ENCODE measurements at places on chromosomes 12 and 14.
A peak's percentile ranks its signal among the peaks of the same experiment; 100 is the strongest.

- DNase-seq, result no peak
These were observed 418.6 kb downstream of the PDZRN4 start for GRCh38 chr12:41606468-41607445.

DNA sequence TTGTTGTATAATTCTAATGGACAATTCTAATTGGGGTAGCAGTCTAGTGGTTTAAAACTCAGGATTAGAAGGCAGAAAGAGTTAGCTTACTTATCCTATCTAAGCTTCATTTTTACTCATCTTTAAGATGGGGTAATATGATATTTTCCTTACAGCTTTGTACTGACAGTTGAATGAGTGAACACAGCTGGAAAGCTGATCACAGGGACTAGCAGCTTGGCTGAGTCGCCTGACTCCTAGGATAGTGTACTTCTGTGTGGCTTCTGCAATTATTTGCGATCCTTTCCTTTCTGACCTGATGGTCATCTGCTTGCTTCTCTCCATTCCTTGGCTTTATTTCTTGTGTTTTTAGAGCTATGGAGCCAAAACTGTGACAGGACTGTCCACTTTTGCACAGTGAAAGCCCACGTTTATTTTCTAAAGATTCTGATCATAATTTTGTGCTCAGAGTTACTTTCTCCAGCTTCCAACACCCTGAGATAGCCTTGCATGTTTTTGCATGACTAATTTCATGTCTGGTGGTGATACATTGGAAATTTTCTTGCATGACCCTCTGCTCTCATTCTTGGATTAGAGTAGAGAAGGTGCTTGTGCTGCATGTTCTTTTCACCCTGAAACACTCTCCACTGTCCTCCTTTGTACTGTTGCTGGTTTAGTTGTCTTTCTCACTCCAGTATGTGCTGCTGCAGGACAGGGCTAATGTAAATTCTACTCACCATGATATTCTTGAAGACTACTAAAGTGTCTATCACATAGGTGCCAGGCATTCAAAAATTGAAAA, 377.0 kb upstream of the ATP2B1 start:
- no peak for DNase-seq

DNA sequence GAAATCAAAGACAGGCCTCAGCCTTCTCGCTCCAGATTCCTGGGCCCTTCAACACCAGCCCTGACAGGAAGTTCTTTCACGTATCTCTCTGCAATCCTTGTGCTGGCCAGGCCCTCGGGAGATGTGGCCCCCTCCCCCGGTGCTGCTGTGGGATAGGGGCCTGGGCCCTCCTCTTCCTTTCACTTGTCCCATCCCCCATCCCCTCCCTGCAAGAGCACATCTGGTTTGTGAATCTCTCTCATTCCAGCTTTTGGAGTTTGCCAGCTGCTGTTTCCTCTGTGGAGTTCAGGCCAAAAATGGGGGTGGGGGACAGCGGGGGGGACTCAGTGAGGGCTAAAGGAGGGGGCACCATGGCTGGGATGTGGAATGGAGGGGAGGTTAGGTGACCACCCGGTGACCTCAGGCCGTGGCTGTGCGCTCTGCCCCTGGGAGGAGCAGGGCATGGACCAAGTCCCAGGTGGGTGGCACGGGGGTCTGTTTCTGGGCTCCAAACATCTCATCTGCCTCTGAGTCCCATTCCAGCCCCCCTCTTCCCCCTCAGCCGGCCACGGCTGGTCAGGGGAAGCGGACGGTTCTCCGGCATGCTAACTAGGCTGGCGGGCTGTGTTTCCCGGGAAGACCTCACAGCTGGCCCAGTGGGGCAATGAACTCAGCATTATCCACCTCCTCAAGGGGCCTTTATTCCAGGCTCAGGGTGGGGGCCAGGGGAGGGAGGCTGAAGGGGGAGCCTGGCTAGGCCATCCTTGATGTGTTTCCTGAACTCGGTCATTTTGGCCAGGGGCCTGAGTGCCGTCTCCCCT, 7.4 kb downstream of the LRP1 start:
- no peak for DNase-seq

DNA sequence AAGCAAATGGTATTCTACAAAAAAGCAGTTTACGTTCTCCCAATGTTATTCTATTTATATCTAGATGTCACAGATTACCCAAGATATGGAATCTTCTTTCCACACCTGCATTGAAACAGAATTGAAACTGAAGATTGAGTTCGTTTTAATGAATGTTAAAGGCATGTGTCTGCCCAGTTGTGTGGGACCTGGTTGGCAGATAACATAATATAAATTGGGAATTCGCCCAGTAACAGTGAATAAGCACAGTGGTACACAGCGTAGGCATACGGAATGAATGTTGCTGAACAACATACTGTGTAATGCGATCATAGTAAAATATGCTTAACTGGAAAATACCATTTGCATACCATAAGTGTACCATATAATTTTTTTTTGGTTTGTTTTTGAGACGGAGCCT, 4.3 kb downstream of the KHNYN start:
- no peak for DNase-seq

- no peak for DNase-seq
These were observed 22.8 kb downstream of the ZFP36L1 start for GRCh38 chr14:68770051-68770450.

DNA sequence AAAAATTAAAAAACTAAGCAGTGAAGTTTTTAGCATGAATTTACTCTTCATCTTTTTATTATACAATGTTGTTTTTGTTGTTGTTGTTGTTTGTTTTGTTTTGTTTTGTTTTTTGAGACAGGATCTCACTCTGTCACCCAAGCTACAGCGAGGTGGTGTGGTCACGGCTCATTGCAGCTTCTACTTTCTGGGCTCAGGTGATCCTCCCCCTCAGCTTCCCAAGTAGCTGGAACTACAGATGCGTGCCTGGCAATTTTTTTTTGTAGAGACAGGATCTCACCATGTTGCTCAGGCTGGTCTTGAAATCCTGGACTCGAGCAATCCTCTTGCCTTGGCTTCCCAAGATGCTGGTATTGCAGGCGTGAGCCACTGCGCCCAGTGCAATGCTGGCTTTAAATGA, 11.3 kb downstream of the PPFIBP1 start:
- DNase-seq, result no peak

GRCh38 chr14:90362558-90362896, 30.8 kb upstream of the NRDE2 start:
- no peak for DNase-seq

GRCh38 chr12:110796952-110797351, 49.8 kb upstream of the CCDC63 start:
- DNase-seq, result no peak

- DNase-seq, result no peak
These were observed 81.2 kb downstream of the RIMBP2 start for GRCh38 chr12:130634866-130635265.

- DNase-seq, result peak; percentile 73
These were observed at the start of gene AJUBA for GRCh38 chr14:22982477-22983245. TSS of gene AJUBA (minus strand) at chr14:22982551. CDS start at chr14:22982266, 285 bp downstream.

GRCh38 chr12:104003596-104003995, 37.9 kb downstream of the TDG start:
- no peak for DNase-seq

GRCh38 chr12:5267603-5268423, 164.1 kb upstream of the NTF3 start:
- no peak for DNase-seq

- no peak for DNase-seq
These were observed 20.2 kb upstream of the OASL start for GRCh38 chr12:121059031-121059898.

DNA sequence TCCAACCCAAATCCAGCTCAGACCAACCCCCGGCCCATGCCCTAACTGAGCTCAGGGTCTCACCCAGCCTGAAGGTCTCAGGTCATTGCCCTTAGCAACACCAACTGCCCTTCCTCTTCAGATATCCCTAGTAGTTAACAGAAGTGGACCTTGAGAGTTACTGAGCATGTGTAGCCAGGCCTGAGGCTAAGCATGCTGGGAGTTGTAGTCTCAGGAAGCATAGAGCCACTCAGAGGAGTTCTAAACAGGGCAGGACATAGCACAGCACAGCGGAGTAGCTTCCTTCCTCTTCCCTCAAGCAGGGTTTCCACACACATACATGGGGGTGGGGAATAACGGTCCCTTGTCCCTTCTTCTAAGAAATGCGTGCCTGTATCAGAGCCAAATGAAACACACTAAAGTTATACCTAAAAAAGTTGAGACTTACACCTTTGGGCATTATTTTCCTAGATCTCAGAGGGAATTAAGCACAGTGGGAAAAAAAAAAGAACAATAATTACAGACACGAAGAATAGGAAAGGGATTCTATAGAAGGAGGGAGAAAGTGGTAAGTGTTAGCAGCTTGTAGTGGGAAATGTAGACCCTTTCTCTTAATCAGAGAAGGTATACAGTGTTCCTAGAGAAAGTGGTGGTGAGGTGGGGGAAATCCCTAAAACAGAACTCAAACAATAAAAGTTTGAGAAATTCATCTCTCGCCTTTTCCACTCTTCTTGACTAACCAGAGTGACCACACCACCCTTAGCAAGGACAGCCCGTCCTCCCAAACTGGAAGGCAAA, 4.4 kb downstream of the KMT2D start:
- DNase-seq, result peak; percentile 45

DNA sequence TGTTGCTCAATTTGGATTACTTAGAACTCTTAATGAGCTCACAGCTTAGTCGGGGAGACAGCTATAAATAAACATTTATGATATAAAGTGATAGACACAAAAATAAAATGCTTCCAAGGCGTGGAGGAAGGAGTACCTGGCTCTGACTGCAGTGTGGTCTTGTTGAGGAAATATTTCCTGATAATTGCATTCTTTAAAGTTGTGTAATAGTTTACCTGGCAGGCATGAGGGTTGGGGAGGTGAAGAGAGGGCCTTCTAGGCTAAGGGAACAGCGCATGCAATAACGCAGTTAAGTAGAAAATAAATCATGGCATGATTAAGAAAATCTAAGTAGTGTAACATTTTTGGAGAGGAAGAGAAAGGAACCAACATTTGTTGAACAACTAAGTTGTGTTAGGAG, 260.5 kb upstream of the ATP2B1 start:
- DNase-seq, result no peak

GRCh38 chr12:73180734-73181133, 908.6 kb downstream of the TRHDE start:
- no peak for DNase-seq

- no peak for DNase-seq
These were observed 61.7 kb upstream of the PTPRR start for GRCh38 chr12:70982286-70982685.

- no peak for DNase-seq
These were observed 325.9 kb upstream of the LRFN5 start for GRCh38 chr14:41280745-41281144.

DNA sequence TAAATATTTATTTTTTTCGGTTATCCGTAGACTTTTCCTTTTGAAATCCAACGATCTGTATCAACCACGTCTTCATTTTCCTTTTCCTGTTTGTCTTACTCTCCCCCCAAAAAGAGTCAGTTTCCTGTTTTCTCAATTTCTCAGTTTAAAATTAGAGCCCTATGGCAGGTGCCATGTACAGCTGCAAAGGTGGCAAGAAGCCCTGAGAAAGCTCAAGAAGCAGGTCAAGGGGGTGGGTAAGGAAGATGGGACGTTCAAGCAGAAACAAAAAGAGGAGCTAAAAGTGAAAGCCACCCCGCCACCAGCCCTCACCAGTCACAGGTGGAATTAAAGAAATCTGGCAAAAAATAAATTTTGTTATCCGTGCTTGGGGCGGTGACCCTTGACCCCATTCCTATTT, 26.7 kb downstream of the SLC35E3 start:
- no peak for DNase-seq
